Activated CD4-positive, CD25-positive, alpha-beta regulatory T cell (primary cell): ENCODE measurements at places on chromosomes 6 and 20.

DNA sequence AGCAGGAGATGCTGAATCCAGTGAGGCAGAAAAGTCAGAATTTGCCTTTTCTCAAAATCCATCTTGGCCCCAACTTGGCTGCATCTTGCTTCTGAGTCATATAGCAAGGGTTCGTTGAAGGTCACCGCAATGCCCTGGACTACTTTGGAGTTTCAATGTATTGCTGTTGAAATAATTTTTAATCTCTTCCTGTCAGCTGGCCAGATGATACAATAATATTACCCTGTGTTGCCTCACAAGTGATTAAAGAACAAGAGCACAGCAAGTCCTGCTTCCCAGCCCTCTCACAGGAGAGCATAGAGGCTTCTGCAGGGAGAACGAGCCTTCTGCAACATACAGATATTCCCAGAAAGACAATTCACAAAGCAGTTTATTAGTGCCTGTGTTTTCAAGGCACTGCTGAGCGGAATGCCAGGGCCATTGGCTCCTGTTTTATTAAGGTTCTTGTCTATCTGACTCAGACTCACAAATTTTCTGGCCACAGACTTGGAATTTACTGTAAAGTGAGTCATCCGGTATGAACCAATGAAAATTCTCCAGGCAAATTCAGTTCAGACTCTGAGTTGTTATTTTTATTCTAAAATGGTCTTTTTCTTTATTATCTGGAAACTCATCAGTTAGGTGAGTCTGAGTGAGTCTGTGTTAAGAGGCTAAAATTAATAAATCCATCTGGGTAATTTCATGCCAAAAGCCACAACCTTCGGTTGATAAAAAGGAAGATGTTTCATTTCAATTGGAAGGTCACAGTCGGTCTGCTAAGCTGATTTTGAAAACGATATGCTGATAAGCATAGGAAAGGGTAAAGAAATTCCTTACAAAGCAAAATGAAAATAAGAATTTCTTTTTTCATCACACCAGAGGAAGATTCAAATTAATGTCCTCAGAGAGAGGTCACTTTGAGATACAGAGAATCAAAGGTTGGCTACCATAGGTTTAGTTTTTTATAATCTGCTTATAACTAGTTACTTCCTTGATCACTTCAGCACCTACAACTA is 289.4 kb upstream of the STXBP5 start:
- DNase-seq: no peak

DNA sequence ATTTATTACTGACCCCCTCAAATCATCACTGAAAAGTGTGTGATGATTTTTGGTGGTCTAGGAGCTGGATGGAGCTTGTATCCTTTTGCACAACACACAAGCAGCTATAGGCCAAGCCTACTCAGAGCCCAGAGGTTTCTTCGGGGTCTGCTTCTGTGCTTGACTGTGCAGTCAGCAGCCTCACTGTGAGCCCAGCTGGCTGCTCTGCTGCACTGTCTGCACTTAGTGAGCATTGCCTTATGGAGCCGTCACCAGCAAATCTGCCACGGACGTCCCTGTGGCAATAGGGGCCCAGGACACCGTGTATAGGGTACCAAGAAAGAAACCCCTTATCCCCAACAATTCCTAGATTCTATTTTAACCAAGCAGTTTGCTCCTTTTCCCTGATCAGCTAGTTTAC is 38.6 kb upstream of the GMPR start:
- DNase-seq: no peak

GRCh38 chr20:59568509-59569024 is 35.8 kb upstream of the PHACTR3 start:
- no peak for DNase-seq

- no peak for DNase-seq
Observed at GRCh38 chr20:41232973-41233926, 84.3 kb downstream of the ZHX3 start.

DNA sequence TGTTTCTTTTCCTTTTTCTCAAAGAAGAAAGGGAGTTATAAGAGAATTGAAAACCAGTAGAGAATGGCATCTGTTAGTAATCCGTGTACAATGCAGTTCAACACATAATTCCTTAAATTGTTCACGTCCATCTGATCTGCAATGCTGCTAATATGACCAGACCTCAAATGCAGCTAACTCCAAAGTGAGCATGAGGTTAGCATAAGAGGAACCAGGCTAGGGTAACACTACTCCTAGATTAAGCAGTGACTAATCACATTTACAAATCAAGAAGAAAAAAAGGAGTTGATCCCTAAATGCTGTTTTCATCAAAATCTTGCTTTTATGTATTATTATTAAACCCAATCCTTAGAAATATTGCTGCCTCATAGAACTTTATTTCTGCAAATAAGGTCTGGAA is 432.7 kb upstream of the ARID1B start:
- no peak for DNase-seq

DNA sequence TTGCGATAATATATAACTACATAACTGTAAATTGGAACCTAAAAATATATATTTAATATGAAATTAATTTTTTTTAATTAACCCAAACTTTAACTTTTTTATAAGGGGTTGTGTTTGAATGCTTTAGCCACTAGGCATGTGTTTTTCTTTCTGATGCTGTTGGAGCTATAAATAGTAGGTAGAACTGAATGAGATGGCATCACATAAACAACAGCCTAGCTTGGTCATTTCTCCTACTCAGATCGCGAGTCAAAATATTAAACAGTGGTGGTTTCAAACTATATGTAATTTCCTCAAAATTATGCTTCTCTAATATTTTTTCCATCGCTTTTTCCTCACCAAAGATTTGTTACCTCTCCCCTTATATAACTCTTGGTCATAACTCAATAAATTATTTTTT is 243.2 kb downstream of the ARID1B start:
- DNase-seq: no peak

GRCh38 chr6:15475872-15476271 is 187.0 kb downstream of the DTNBP1 start:
- no peak for DNase-seq

GRCh38 chr6:165632194-165632593 is 30.8 kb downstream of the PDE10A start:
- DNase-seq: no peak

- DNase-seq: no peak
Observed at GRCh38 chr20:41436679-41437078, 70.1 kb upstream of the EMILIN3 start.

DNA sequence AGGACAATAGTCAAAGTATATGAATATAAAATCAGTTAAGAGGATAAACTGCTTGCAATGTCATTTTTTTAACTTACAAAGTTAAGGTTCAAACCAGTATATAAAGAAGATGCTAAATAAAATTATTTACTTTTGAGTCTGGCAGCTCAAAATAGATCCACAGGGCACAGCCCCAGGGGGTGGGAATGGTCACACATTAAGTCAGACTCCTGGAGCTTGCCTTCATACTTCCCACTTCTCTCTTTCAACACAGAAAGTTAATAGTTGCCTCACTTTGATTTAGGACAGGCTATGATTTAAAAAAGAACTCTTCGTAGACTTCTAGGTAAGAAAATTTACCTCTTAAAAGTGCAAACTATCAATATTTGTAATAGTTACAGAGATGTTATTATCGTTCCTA is 158.3 kb upstream of the RUNX2 start:
- DNase-seq: no peak

GRCh38 chr6:52568320-52568719 is 8.5 kb downstream of the TRAM2 start:
- DNase-seq: no peak

- no peak for DNase-seq
Observed at GRCh38 chr6:143146186-143146851, 85.6 kb downstream of the AIG1 start.

DNA sequence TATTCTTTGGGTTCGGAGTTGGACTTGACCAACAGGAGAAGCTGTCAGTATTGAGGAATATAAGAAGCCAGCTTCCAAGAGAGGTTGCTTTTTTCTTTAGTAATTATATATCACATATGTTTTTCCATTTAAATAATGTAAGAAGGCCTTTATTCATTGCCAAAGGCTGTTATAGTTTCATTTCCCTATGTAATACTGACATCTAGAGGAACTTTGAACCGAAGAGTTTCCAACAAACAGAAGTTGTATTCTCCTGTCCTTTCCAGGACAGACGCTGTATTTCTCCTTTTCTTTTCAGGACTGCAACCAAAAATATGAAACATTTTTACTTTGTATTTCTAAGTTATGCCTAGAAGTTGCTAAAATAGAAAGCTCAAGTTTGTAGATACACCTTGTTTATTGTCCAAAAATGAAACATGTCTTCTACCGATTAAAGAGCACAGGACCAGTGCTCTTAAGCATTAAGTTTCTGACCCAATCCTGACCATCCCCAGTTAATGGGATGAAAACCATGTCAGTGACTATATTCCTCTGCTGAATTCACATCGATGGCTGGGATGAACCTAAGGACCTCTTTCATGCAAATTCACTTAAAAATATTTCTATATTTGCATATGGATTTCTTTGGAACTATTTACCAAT is 55.1 kb downstream of the MYLK4 start:
- no peak for DNase-seq

DNA sequence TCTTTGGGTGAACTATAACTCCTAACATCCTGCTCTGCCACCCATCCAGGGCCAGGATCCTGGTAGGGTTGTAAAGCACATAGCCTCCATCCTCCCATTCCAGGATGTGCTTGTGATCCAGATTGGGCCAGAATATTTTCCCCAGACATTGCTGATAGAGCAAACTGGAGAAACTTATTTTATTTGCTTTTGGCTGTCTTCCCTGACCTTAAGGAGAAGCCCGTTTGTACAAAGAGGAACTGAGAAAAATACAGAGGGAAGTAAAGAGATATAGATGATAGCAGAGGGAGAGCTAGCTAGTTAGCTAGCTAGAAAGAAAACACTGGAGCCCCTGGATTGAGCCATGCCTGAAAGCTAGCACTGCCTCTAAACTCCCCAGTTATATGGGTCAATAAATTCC is 9.0 kb upstream of the HDAC2 start:
- no peak for DNase-seq

- no peak for DNase-seq
Observed at GRCh38 chr6:72287801-72288200, 334.1 kb upstream of the KCNQ5 start.

- DNase-seq: no peak
Observed at GRCh38 chr20:58576603-58576970, 61.4 kb upstream of the APCDD1L start.

DNA sequence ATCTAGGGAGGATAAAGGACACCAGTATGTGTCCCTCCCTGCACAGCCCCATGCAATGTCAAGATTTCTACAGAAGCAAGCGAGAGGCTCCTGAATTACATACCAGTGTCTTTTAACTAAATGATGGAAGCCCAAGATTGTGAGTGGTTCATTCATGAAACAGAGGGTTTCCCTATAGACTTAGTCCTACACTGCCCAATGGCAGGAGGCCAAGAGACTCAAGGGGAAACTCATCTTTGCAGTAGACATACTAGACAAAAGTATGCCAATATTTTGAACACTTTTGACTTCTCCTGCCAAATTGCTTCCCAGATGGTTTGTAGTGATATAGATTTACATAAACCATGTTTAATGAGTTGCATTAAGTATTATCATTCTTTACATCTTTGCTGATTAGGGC is 557.2 kb upstream of the JAG1 start:
- no peak for DNase-seq

- no peak for DNase-seq
Observed at GRCh38 chr6:53487080-53487479, 57.8 kb downstream of the GCLC start.

- no peak for DNase-seq
Observed at GRCh38 chr6:110897433-110897832, 22.8 kb downstream of the AMD1 start.

DNA sequence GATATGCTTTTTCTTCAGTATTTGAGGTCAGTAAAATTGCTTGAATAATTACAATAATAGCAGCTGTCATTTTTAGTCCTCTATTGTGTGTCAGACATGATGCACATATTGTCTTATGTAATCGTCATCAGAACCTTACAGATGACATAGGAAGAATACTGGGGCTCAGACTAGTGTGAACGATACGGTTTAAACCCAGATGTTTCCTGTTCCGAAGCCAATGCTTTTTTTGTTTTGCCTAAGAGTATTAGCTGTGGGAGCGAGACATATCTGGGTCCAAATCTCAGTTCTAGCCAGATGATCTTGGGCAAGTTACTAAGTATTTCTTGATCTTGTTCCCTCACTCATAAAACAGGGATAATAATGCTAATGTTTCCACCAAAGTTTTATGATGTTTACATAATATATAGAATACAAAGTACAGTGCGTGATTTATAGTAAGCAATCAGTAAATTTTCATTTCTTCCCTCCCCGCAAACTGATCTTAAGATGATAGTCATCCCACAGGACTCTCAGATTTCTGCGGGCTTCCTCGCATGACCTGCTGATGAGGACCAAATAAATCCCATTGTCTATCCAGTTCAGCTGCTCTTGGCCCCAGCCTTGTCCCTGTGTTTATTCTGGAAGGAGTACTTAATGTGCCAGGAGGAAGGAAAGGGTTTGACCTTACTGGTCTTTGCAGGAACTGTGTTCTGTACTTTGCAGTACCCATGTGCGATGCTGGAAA is 98.2 kb downstream of the CAP2 start:
- no peak for DNase-seq

GRCh38 chr20:58707770-58708169 is 15.2 kb downstream of the NPEPL1 start:
- DNase-seq: no peak

DNA sequence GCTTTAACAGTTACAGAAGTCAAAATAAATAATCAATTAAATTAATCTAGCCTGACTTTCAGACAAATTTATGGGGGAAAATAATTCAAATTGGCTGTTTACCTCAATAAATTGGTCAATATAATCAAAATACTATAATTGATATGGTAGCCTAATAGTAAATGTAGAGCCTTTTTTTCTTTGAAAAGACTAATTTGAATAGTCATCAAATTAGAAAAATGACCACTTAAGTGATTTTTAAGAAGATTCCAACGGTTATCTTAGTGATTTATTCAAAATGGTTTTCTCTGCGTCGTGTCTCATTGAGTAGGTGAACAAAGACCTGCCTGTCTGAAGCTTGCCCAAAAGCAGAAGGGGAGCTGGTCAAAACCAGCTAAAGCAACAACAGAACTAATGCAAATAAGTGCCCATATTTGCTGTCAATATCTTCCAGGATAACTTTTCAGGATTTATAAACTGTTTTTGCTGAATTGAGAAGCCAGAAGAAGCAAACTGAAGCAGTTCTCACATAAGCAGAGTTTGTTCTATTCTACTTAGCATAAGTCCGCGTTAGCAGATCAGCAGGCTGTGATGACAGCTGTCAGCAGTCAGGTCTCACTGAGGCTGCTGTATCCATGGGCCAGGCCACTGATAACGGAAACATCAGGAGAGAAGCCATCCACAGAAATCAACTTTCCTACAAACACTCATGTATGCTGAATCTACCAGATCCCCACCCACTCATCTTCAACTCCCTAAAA is 7.0 kb downstream of the RCAN2 start:
- no peak for DNase-seq
